Activated CD4-positive, alpha-beta memory T cell treated with anti-CD3 and anti-CD28 coated beads, Interleukin-2, amount 10 ng/mL, durations not matched to agents 7 days and 5 days (primary cell): ENCODE measurements at places on chromosomes 3 and 15.

DNA sequence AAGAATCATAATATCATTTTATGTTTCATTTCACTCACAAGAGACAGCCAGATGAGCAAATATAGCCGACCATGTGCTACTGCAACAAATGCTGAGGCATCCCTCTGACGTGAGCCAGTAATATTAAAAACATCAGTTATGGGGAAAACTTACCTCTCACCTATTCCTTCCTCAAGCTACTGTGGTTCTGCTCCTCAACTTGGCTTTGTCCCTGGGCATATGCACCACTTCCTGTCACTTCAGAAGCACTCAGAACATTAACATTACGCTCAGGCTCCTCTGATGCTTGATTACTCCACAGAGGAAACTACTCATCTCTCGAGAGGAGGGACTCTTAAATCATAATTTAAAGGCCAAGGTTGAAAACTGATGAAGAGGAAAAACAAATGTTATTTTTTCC lies 457.0 kb upstream of the ALCAM start:
- no peaks in the 10 kb centered on the region for H3K36me3 ChIP-seq
- no peak overlapping the region for H3K27ac ChIP-seq
- DNase-seq: no peak
- no peak overlapping the region for H3K4me3 ChIP-seq
- no peaks in the 10 kb centered on the region for H3K4me1 ChIP-seq
- H3K27me3 ChIP-seq: no peaks in the 10 kb centered on the region

GRCh38 chr3:13372656-13373055 lies 47.5 kb downstream of the NUP210 start:
- H3K27me3 ChIP-seq: no peaks in the 10 kb centered on the region
- no peak overlapping the region for H3K4me3 ChIP-seq
- no peak overlapping the region for H3K27ac ChIP-seq
- peaks cover 40% of the 10 kb centered on the region for H3K36me3 ChIP-seq
- H3K4me1 ChIP-seq: no peaks in the 10 kb centered on the region
- no peak for DNase-seq

DNA sequence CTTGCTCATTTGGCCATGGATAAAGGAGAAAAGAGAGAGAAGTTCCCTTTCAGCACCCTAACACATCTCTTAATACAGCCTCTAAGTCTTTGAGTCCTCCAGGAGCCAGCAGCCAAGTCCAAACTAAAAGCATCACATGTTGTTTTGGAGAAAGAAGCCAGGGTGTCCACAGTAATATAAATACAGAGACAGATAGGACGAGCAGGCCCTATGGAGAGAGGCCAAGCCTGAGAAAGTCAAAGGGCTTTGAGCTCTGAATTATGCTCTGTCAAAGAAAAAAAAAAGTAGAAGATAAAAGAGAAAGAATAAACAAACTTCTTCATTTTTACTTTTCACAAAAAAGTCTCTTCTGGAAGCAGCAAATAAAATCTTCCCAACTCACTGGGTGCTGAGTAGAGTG lies 92.4 kb upstream of the THBS1 start:
- DNase-seq: no peak
- no peak overlapping the region for H3K4me3 ChIP-seq
- no peaks in the 10 kb centered on the region for H3K4me1 ChIP-seq
- H3K36me3 ChIP-seq: no peaks in the 10 kb centered on the region
- no peak overlapping the region for H3K27ac ChIP-seq

DNA sequence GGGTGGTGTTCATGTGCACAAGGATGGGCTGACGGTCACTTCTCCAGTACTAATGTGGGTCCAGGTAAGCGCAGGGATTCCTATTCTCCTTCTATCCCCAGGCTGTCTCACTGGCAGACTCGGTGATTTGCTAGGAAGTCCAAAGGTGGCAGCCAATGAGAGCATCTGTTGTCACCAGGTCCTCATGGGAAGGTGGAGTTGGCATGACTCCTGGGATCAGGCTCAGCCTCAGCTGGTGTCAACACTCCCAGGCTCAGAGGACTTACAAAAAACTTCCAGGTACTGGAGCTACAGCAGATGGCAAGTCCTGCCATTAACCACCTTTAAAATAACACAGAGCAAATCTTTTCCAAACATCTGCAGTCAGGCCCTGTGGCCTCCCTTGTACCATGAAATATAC lies 13.8 kb downstream of the XYLB start:
- H3K4me1 ChIP-seq: peaks cover 11% of the 10 kb centered on the region
- DNase-seq: no peak
- H3K27ac ChIP-seq: no peak overlapping the region
- no peak overlapping the region for H3K4me3 ChIP-seq

DNA sequence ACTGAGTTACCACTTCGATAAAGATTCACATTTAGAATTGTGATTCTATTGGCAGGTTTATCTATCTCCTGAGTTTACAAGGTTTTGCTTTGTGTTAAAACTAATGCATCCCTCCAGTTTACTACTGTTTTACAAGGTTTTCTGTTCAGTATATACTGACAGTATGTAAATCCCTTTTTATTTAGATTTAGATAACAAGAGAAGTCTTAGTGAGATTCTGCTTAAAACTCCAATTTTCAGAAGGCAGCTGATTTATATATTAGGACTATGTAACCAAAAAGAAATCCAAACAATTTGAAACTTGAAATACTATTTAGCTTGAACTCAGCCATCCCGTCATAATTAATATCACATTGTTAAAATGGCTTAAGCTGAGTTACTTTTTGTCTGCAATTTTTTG lies 619.2 kb downstream of the NAALADL2 start:
- H3K27ac ChIP-seq: no peak overlapping the region
- H3K4me3 ChIP-seq: no peak overlapping the region
- no peak for DNase-seq
- no peaks in the 10 kb centered on the region for H3K36me3 ChIP-seq

DNA sequence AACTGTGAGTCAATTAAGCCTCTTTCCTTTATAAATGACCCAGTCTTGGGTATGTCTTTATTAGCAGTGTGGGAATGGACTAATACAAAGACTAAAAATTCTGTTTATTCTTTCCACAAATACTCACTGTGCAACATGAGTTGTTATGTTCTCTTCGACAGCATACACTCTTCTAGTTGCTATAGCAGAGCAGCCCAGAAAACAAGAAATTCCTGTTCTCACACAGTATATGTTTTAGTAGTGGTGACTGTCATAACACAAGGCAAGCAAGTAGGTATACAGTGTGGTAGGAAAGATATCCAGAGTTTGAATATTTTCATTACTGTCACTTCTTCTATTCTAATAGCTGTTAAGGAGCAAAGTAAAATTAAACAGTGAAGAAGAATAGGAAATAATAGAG lies 453.3 kb downstream of the ROBO1 start:
- H3K4me1 ChIP-seq: no peaks in the 10 kb centered on the region
- no peak overlapping the region for H3K4me3 ChIP-seq
- no peak for DNase-seq

DNA sequence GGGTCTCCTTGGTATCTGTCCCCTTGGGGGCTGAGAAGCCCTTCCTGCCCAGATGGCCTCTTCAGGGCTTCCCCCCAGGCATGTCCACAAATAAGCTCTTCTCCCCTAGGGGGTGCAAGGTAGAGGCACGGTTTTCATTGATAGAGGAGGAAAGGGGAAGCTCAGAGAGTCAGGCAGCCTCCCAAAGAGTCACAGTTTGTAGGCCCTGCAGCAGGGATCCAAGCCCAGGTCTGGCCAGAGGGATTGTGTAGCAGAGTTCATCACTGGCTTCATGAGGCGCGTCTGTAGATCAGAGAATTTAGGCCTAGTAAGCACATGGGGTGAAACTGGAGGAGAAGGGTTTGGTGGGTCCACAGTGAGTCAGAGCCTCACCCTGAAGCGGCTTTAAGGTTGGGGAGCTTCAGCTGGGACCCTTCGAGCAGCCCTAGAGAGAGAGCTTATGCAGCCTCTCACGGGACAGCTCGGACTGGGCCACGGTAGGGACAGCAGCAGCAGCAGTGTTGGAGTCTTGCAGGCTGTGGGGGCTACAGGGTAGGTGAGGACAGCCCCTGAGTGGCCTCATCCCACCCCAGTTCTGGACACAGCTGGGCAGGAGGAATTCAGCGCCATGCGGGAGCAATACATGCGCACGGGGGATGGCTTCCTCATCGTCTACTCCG lies 37.5 kb upstream of the ESYT3 start:
- H3K27me3 ChIP-seq: peaks cover 4% of the 10 kb centered on the region
- no peak overlapping the region for H3K27ac ChIP-seq
- DNase-seq: no peak
- no peaks in the 10 kb centered on the region for H3K36me3 ChIP-seq

GRCh38 chr3:119559441-119559963 lies at the start of gene CD80:
TSS of gene CD80 (minus strand) at chr3:119559614. CDS start at chr3:119557728, 1,886 bp downstream.
- no peaks in the 10 kb centered on the region for H3K27me3 ChIP-seq
- peak within 1 kb of the TSS; percentile 70 for H3K4me3 ChIP-seq
- peaks cover 44% of the 10 kb centered on the region for H3K36me3 ChIP-seq
- DNase-seq: peak; percentile 87

DNA sequence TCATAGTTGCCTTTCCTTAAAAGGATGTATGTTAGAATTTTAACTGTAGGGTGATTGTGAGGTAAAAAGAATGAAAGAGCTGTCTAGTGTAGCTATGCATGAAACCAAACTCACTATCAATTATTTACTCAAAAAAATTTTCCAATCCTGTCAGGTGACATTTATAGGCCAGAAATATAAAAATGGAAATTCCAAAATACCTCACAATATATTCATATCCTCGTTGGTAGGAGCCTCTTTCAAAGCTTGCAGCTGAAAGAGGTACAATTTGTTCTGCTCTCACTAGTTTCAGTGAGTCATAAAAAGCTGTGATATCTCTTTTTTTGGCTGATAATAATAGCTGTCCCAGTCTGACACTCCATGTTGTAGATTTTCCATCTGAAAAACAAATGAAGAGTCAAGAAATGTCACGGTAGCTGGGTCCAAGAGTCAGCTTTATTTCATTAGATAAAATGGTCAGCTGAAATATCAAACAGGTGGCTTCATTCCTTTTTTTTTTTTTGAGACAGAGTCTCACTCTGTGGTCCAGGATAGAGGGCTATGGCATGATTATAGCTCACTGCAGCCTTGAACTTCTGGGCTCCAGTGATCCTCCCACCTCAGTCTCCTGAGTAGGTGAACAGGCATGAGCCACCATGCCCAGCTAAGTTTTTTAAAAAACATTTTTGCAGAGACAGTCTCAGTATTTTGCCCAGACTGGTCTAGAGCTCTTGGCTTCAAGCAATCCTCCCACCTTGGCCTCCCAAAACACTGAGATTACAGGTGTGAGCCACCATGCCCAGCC lies 50.8 kb upstream of the XRN1 start:
- no peak overlapping the region for H3K27ac ChIP-seq
- no peaks in the 10 kb centered on the region for H3K27me3 ChIP-seq
- peaks cover 52% of the 10 kb centered on the region for H3K36me3 ChIP-seq
- no peak for DNase-seq

GRCh38 chr3:68893600-68894239 lies 38.6 kb downstream of the TAFA4 start:
- peaks cover 23% of the 10 kb centered on the region for H3K27me3 ChIP-seq
- H3K4me3 ChIP-seq: no peak overlapping the region
- H3K27ac ChIP-seq: no peak overlapping the region
- H3K4me1 ChIP-seq: peaks cover 3% of the 10 kb centered on the region

DNA sequence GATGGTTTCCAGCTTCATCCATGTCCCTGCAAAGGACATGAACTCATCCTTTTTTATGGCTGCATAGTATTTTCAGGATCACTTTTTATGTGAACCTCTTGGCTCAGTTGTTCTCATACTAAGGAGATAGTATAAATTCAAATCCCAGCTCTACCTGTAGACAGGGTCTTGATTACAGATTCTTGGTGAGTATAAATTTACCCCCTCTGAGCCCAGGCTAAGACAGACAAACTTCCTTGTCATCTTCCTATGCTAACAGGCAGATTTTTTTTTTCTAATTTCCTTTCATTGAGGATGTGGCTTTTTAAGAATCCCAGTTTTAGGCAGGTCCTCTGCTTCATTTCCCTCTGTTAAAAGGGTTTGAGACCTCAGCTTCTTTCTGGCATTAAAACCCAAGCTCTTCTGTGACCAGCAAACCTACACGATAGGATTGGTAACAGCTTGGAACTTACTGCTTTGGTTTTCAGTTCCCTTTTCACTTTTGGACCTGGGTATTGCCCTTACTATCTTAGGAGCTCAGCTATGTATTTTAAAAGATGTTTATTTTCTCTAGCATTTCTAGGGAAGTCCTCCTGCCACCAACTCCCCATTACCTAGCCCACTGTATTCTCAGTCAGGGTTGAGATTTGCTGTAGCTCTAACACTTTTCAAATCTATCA lies 72.5 kb downstream of the VPS8 start:
- H3K36me3 ChIP-seq: peaks cover 32% of the 10 kb centered on the region
- no peak for DNase-seq
- no peaks in the 10 kb centered on the region for H3K27me3 ChIP-seq

- H3K27me3 ChIP-seq: no peaks in the 10 kb centered on the region
- no peak overlapping the region for H3K4me3 ChIP-seq
- no peak overlapping the region for H3K27ac ChIP-seq
- no peaks in the 10 kb centered on the region for H3K36me3 ChIP-seq
- DNase-seq: no peak
Measured at GRCh38 chr3:1088503-1088902, 4.3 kb upstream of the CNTN6 start.

GRCh38 chr3:50665081-50665840 lies 9.5 kb upstream of the DOCK3 start:
- no peaks in the 10 kb centered on the region for H3K36me3 ChIP-seq
- DNase-seq: no peak
- no peak overlapping the region for H3K4me3 ChIP-seq
- H3K27me3 ChIP-seq: peaks cover 8% of the 10 kb centered on the region
- no peak overlapping the region for H3K27ac ChIP-seq

DNA sequence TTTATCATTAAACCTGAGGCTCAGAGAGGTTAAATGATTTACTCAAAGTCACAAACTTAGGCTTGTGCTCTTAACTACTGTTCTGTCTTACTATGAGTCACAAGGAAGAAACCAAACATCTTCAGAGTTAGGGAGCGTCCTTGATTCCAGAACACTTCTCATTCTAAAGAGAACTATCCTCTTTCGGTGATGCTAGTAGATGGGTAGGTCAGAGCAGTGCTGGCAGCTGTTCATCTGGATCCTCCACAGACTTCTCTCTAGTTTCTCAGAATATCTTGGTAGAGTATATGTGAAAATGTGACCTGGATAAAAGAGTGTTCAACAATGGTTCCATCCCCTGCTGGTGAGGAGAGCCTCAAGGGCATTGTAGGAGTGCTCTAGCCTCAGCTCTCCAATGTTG lies 3.3 kb downstream of the ARL6IP5 start:
- H3K36me3 ChIP-seq: peaks cover 62% of the 10 kb centered on the region
- peak overlapping the region; percentile 91 for H3K4me3 ChIP-seq
- H3K27ac ChIP-seq: peak overlapping the region; percentile 77
- H3K4me1 ChIP-seq: peaks cover 65% of the 10 kb centered on the region
- H3K27me3 ChIP-seq: no peaks in the 10 kb centered on the region
- DNase-seq: no peak
